Stimulated activated naive CD4-positive, alpha-beta T cell treated with Interleukin-2 at 50 U/mL for 16 hours (primary cell): ENCODE measurements at places on chromosomes 12 and 14.

DNA sequence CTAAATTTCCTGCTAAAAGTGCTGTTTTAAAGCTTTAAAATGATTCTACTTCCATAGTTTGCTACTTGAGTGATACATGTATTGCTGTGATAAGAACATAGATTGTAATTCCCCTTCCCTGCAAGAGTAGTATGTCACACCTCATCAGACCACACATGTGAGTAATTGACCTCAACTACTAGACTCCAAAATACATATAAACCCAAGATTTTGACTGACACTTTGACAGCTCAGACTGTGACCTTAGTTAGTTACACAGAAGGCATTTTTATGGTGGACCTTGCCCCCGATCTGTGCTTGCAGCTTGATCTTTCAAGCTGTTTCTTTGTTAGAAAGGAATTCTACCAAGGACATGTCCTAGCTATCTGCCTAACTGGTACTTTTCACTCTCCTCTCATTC is 18.6 kb downstream of the APOBEC1 start:
- DNase-seq: no peak

- DNase-seq: no peak
These were observed 84.8 kb downstream of the NRXN3 start for GRCh38 chr14:78254911-78255461.

GRCh38 chr12:55908726-55909512 is 18.8 kb downstream of the PYM1 start:
- no peak for DNase-seq

- no peak for DNase-seq
These were observed 77.8 kb upstream of the BDKRB2 start for GRCh38 chr14:96126783-96127271.

DNA sequence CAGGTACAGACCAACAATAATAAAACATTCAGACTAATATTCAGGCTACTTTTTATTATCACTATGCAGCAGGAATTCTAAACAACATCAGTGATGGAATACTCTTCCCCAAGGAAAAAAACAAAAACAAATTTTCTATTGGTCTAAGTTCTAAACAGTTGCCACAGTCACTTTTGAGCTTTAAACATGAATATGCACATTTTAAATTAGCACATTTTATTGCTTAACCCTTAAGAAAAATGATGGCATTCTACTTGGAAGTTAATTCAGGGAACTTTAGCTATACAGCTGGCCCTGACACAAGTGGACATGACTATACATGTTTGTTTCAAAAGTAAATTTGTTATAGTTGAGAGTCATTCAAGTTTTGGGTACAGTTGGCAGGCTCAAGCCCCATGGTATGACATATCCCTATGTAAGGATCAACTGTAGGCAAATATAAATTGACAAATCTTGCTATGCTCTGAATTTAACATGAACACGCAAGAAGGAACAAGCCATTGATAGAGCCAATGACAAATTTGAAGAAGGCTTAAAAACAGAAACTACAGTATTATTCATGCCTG is 224.3 kb upstream of the AMIGO2 start:
- no peak for DNase-seq

GRCh38 chr12:111409780-111410430 is 4.2 kb downstream of the SH2B3 start:
- peak; percentile 52 for DNase-seq

GRCh38 chr14:69002069-69002468 is 23.0 kb upstream of the ACTN1 start:
- no peak for DNase-seq

- DNase-seq: no peak
These were observed 454.8 kb downstream of the TMTC2 start for GRCh38 chr12:83141460-83141994.

- no peak for DNase-seq
These were observed 16.7 kb downstream of the FNTB start for GRCh38 chr14:65003394-65003793.

DNA sequence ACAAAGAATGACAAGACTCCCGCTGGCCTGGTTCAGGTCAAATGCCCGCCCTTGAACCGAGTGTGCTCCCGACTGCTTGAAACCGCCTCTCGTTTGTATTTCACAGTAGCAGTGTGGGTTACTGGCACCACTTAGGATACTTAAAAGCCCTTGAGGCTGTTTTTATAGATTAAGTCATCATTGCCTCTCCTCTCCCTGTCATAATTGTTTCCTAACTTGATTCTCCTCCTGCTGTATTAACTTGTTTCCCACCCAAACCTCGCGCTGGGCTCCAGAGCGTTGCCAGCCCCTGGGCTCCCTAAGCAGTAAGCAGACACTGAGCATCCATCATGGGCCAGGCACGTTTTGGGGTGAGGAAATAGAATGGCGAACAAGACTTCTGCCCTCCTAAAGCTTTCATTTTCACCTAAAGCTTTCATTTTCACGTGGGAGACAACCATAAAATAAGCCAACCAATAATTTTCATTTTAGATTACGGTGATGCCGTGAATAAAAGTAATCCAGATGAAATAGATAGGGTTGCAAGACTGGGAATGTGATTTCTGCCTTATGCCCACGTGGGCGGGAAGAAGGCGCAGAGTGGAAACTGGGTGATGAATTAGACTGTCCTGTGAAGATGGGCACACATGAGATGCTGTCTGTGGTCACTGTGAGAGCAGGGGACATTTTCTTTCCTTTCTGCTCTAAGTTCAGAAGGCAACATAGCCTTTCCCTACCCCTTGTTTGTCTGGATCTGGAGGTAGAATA is 97.5 kb downstream of the PPP2R5C start:
- no peak for DNase-seq

GRCh38 chr12:8985213-8985754 is 4.1 kb upstream of the KLRG1 start:
- no peak for DNase-seq

- no peak for DNase-seq
These were observed 2.8 kb upstream of the SIX1 start for GRCh38 chr14:60651796-60652673.

- DNase-seq: no peak
These were observed 1937.5 kb upstream of the SEL1L start for GRCh38 chr14:83470959-83471695.

DNA sequence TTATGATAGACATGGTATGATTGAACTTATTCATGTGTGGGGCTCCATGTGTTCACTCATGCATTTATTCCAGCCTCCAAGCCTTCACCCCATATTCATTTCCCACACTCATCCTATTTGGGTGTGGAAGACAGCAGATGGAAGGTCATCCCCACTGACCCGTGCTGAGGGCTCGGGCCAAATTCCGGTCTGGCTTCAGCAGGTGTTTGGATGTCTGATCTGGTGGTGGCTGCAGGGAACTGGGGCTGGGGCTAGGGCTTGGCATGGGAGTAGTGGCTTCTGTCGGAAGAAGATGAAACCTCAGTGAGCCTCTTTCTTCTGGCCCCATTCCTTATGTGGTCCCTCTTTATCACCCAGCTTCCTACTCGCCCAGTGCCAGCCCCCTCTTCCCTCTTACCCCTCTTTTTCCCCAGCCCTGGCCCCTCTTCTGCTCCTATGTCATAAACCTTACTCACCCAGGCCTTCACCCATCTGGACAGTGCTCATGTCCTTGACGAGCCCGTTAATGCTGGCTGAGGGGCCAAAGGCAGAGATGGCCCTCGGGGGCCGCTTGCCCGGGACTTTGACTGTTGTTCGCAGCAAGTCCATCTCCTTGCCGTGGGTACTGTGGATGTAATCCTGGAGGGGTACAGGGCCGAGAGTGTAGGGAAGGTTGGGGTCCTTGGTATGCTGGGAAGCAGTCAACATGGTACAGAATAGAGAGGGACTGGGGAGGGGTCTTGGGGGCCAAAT is 8.0 kb downstream of the AGAP2 start:
- no peak for DNase-seq

DNA sequence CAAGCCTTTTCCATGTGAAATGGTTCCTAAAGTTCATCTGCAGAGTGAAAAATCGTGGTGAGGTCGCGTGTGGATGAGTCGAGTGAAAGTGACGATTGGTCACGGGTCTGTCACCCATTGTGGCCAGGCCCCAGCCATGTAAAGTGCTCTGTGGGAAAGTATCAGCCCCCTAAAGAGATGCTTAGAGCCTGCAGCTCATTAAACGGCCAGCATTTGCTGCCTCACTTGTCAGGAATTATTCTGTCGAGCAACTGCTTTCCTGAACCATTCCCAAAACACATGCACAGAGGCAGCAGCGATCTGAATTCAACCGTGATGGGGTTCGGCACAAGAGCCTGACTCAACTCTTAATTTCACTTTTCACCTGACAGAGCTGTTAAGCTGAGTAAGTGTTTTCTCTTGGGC is 16.0 kb downstream of the DBX2 start:
- no peak for DNase-seq

GRCh38 chr12:85713373-85713772 is 122.8 kb downstream of the RASSF9 start:
- no peak for DNase-seq
